ENCODE measurements at places on chromosomes 1 and 21. TPM values are rescaled to one million over a fixed set of nuclear protein-coding genes. Genes with fewer than 3 reads are reported as not detected.

GRCh38 chr1:41866285-41866684 lies 52.4 kb downstream of the HIVEP3 start:
- peak; percentile 38 for DNase-seq

DNA sequence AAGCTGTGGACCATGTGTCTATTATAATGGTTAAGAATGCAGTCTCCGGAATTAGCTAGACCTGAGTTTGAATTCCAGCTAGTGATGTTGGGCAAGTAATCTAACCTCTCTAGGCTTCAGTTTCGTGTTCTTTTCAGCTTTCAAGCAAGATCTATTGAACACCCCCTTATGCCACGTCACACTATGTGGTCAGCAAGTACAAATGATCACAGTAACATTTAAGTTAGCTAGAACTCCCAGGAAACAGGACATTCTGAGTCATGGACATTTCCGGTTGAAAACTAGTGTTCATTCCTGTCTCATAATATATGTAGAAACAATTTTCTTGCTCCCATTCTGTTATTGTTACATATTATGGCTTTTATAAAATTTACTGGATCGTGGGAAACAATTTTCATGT lies 34.0 kb upstream of the NHLH2 start:
- no peak for DNase-seq

DNA sequence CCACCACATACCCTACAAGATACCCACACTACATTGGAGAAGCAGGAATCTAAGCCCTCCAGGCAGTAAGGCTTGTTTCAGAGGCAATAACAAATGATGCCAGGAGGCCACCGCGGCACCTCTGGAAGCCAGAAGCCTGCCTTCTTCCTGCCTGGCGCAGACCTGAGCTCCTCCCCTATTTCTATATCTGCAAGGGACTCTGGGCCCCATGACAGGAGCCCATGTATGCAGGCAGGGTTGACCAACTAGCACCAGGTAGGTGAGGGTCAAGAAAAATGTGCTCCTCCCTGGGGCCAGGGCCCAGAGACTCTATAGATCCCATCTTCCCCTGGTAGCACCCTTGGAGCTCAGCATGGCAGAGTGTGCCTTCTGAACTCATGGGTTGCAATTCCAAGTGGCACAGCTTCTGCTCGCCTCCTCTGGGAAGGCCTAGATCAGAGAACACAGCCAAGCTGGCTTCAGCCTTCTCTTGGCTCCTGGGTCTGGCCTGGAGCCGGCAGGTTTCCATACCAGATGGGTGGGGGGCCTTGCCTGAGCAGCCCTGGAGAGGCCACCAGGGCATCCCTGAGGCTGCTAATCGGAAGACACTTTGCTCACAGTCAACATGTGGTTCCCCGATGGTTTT lies 85.1 kb downstream of the STUM start:
- DNase-seq: no peak

DNA sequence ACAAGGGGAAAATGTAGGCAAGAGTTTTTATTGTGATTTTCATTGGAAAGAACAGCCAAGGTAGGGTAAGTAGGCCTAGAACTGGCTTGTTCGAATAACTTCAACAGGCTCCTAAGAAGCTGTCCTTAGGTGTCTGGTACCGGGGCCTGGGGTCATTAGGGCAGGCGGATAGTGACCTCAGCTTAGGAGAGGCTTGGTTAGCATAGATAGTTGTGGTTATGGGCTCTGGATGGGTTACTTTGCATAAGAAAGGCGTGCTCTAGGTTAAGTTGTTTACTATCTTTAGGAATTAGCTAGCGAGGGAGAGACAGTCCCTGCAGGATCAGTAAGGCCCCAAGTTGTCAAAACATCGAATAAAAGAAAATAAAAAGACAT lies 20.7 kb upstream of the HPCAL4 start:
- no peak for DNase-seq

DNA sequence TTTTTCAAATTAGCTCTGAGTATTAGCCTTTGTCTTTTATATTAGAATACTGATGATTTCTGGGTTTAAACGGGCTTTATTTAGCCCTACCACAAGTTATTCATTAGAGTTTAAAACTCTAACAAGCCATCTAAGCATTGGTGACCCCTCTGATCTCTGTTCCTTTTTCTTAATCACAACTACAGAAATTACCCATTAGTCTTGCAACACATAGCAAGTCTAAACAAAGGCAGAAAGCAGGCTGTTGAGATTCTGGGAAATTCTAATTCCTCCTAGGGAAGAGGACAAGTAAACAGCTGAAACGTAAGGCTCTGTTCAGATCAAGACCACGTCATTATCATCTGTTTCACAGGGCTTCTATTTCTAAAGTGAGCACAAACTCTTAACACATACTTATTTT lies 491.2 kb upstream of the ZRANB2 start:
- DNase-seq: no peak

DNA sequence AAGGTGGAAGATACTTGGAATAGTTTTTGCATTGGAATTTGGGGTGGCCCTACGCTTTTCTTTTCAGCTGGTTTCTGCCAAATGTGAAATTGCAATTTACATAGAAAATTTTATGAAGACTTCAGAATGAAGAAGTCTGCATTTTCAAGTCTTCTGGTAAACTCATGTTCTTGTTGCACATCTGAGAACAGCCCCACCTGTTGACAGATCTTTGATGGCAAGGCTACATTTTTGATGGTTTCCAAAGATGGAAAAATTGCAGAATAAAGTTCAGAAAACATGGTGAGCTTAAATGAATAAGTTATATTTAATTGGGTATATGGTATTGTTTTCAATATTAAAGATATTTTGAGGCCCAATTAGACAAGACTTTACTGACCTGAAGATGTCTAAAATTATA lies 25.4 kb downstream of the OLFM3 start:
- no peak for DNase-seq

GRCh38 chr1:68346188-68346808 lies 103.5 kb downstream of the RPE65 start:
- no peak for DNase-seq

DNA sequence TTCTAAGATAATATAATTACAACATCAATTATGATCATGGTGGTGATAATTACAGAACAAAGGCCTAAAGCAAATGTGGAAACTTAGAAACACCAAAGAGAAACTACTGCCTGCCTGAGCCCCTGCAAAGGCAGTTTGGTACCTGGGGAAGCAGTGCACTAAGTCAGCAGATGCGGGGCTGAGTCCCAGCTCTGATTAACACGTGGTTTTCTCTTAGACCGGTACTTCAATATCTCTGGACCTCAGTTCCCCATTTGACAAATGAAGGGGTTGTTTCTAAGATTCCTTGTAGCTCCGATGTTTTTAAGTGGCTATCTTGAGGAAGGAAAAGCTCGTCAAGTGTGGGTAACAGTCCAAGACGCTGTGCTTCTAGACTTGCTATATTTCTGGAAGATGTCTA lies 16.7 kb upstream of the PLEKHA6 start:
- DNase-seq: no peak

- DNase-seq: no peak
These were observed 23.1 kb downstream of the IER5 start for GRCh38 chr1:181111559-181111958.

- DNase-seq: no peak
These were observed 5.7 kb downstream of the IL23R start for GRCh38 chr1:67171978-67172377.

GRCh38 chr1:55654750-55655149 lies 439.6 kb upstream of the USP24 start:
- DNase-seq: no peak

DNA sequence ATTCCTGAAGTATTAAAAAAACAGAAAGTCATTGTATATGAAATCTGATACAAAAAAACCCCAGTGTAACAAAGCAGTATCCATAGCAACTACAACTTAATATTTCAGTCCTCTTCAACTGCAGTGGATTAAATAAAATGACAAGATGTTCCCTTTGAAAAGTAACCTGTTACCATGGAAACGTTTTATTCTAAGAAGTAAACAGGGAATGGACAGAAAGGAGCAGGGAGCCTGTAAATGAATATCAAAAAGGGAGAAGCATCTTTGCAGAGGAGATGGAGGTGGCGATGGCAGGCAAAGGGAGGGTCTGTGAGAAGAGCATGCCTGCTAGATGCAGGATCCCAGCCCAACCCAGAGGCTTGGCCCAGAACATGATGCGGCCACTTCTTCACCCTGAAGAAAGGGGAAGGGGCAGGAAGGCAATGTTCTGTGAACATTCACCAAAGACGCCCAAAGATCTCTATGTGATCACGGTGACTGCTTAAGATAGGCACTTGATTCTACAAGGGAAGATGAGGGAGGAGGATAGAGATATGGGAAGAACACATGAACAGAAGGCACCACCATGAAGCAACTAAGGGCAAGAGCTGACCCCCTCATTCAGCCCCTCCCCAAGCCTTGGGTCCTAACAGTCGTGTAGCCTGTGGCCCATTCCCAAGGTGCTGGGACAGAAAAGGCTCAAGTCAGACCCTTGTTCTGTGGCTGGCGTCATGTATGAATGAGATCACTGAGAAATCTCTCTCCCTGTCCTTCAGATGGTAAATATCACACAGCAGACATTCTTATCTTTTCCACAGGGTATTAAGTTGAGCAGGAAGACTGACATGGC lies 200.0 kb downstream of the SLC45A1 start:
- no peak for DNase-seq

- no peak for DNase-seq
These were observed 483.2 kb upstream of the PTBP2 start for GRCh38 chr1:96238426-96238825.

GRCh38 chr1:214198571-214198970 lies 82.4 kb upstream of the SMYD2 start:
- DNase-seq: no peak

- DNase-seq: no peak
These were observed 19.3 kb downstream of the PHGDH start for GRCh38 chr1:119731060-119731459.

DNA sequence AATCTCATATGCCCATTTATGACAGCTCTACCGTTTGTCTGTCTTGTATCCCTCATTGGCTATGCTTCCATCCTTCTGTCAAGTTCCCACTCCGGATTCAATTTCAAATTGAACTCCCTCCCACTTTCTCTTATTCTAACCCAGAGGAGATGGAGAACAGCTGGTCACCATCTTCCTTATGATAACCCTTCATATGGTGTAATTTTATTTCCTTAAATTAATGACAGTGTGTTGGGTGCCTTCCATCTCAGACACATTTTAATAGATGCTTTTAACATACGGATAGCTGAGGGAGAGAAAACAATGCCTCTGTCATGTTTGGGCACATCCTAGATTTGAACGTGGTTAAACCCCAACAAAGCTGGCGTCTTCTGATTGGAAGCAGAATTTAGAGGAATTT lies 103.0 kb upstream of the PLXNA2 start:
- DNase-seq: no peak

DNA sequence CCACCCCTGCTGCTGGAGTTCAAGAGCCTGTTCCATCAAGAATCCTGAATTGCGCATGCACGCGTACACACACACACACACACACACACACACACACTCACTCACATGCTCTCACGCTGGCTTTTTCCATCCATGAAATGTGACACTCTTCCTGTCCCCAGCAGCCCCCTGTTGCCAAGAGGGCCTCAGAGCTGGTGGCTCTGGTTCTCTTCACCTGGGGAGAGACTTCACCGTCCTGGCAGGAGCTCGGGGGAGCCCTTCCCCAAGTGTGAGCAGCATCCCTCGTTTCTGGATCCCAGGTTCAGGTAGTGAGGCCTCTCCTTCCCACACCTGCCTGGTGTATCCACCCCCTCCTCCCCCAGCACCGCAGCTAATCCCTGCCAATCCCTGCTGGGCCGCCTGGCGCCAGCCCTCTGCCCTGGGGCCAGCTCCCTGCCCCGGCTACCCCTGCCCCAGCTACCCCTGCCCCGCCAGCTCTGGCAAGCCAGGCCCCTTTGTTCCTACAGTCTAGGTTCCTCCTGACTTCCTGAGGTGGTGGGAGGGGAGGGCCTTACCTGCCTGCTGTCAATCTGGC lies 9.9 kb downstream of the PLOD1 start:
- no peak for DNase-seq

- DNase-seq: peak; percentile 19
These were observed 31.1 kb upstream of the HSD3B1 start for GRCh38 chr1:119475866-119476439.

GRCh38 chr1:112761714-112762480 lies 46.8 kb upstream of the PPM1J start:
- no peak for DNase-seq

Gene NBPF4
- total RNA-seq: not detected

Gene DNASE2B
- not detected for total RNA-seq

Gene ST6GALNAC5
- total RNA-seq: 0.41 TPM

Gene DNAJB4
- 118 TPM for total RNA-seq

Gene TXLNA
- total RNA-seq: 17.2 TPM

Gene DNALI1
- 6.9 TPM for total RNA-seq

Gene S100A3
- 0.36 TPM for total RNA-seq

Gene INSRR
- 0.41 TPM for total RNA-seq

Gene LPAR3
- total RNA-seq: 16.2 TPM

Gene IL19
- not detected for total RNA-seq

Gene DR1
- total RNA-seq: 37.7 TPM
